ENCODE measurements at places on chromosomes 4 and X.

- DNase-seq, result no peak
Measured at GRCh38 chrX:733961-734360, 103.4 kb downstream of the SHOX start.

- DNase-seq, result no peak
Measured at GRCh38 chrX:19832191-19832965, 55.0 kb downstream of the SH3KBP1 start.

DNA sequence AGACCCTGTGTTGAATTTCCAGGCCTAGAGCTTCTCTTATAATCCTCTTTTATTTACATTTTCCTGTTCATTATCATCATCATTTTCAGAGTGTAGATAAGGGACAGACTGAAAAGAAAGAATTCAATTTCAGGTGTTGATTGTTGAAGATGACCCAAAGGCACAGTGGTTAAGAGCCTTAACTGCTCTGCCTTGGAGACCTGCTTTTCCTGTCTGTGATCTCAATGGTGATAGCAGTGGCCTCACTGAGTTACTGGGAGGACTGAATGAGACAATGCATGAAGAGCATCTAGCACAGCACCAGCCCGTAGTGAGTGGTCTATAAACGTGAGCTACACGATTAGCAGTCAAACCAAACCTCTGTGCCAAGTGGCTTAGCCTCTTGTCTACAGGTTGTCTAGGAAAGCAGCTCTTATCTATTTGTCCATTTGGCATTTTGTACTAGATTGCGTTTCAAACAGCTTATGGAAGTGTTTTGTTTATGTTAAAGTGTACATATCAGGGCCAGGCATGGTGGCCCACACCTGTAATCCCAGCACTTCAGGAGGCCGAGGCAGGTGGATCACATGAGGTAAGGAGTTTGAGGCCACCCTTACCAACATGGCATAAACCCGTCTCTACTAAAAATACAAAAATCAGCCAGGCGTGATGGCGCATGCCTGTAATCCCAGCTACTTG, 41.5 kb downstream of the SETD7 start:
- no peak for DNase-seq

- no peak for DNase-seq
Measured at GRCh38 chr4:104494822-104495559, at the start of gene CXXC4. Gene CXXC4 (minus strand): TSS chr4:104494894. CDS start chr4:104491802, 3,092 bp downstream.

DNA sequence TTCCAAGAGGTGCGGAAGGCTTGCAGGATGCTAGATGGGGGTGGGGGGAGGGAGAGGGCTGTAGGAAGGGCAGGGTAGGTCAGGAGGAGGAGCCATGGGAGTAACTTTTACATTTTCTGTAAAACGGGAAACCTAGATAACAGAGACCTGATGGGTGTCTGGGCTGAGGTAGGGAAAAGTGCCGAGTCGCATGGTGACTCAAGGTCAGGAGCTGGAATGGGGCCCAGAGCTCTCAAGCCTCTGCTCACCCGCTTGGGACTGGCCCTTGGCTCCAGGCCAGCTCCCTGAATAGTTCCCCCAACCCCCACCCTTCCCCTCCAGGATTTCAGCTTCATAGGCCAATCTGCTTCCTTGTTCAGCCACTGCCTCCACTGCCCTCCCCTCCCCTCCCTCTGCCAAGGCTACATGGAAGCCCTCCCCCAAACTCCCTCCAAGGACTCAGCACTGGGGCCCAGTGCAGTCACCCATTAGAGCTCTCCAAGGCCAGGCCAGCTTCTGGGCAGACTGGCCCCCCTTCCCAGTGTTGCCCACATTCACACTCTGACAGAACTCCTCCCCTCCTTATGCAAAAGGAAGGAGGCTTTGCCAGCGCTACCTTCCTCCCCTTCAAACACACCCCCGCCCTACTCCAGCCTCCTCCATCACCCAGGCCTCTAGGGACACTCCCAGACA, 43.6 kb downstream of the TSC22D3 start:
- DNase-seq, result no peak

GRCh38 chrX:29690061-29690460, 525.3 kb upstream of the MAGEB2 start:
- no peak for DNase-seq

- peak; percentile 31 for DNase-seq
Measured at GRCh38 chrX:24838629-24839028, 144.9 kb downstream of the POLA1 start.

GRCh38 chr4:70688795-70689231, 481 bp downstream of the UTP3 start:
- DNase-seq, result peak; percentile 18

GRCh38 chr4:110970642-110971041, 347.8 kb upstream of the PITX2 start:
- no peak for DNase-seq

DNA sequence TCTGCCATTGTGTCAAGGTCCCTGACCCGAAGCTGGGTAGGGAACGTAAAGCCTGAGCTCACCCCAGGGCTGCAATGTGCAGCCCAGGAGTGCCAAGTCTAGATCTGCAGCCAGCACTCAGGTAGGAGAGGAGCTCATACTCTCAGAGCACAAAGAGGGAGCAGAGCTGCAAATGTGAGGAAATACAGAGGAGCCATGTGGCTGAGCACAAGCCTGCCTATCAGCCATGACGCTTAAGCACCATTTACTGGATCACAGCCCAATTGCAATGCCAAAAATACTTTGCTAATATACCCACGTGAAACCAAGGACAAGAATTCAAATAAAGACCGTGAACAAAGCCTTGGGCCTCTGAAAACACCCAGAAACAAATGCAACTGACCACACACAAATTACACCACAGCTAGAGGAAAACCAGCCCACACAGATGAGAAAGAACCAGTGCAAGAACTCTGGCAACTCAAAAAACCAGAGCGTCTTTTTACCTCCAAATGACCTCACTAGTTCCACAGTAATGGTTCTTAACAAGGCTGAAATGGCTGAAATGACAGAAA, 69.0 kb upstream of the HPF1 start:
- DNase-seq, result no peak

DNA sequence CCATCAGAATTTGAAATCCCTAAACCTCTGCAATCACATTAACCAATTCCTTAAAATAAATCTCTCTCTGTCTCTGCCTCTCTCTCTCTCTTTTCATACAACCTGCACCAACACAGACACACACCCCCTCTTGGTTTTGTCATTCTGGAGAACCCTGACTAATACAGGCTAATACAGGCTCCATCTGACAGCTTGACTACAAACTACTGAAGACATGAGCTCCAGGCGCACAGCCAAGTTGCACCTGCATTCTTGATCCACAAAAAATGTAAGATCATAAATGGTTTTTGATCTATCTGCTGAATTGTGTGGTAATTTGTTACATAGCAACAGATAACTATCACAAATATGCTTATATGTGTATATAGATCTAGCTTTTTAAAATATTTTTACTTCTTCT, 2414.2 kb downstream of the PCDH7 start:
- no peak for DNase-seq

- no peak for DNase-seq
Measured at GRCh38 chr4:107710493-107711459, 9.3 kb downstream of the PAPSS1 start.

DNA sequence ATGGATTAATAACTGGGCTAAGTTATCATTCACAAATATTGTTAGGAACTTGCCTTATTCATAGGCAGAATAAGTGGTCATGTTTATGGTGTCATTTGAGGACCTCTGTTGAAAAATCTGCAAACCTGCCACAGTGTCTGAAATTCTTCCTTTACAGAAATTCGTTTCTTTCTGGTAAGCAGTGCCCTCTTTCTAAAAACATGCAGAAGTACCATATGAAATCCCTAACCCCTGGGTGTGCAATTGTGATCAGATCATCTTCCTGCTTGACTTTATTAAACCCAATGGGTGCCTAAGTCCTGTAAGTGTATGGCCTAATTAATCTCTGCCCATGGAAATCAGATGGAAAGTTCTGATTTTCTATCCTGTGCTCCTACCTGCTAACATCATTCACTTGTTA, 4.4 kb upstream of the HTATSF1 start:
- no peak for DNase-seq

DNA sequence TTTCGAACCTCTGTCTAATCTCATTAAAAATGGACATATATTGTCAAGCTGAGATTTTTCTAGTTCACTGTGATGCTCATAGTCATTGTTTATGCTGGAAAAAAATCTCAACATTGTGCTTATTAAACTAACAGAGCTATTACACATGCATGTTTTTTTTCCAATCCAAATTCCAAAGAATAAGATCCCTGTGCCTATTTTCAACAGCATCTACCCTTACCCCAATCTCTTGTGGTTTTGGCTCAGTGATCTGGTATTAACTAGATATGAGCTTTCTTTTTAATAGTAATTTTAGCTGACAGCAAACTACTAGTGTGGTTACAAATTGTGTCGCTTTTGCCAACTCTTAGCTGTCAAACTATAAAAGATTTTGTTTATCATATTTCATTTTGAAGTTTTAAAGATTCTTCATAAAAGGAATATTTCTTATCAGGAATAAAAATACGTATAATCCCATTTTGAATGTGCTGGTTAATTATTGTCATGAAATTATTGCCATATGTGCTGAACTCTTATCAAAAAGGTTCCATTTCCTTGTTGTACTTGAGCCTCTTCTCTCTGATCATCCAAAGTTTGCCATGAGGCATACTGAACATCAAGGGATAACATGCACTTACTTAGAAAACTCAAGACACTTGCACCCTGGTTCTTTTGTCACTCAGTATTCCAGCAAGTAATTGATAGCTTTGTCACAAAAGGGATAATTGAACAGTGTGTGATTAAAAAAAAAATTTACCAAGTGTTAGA, 241.2 kb downstream of the ARHGAP24 start:
- DNase-seq, result no peak

GRCh38 chrX:65034292-65034667, 58.0 kb upstream of the ZC4H2 start:
- DNase-seq, result no peak

GRCh38 chr4:16959305-16959704, 60.9 kb upstream of the LDB2 start:
- no peak for DNase-seq

- DNase-seq, result no peak
Measured at GRCh38 chr4:101192244-101192643, 155.1 kb downstream of the PPP3CA start.

- no peak for DNase-seq
Measured at GRCh38 chrX:134024686-134025377, 39.4 kb upstream of the GPC3 start.

- DNase-seq, result no peak
Measured at GRCh38 chrX:27924261-27924660, 57.0 kb downstream of the DCAF8L1 start.

GRCh38 chr4:53599632-53600031, 8.3 kb upstream of the LNX1 start:
- no peak for DNase-seq

DNA sequence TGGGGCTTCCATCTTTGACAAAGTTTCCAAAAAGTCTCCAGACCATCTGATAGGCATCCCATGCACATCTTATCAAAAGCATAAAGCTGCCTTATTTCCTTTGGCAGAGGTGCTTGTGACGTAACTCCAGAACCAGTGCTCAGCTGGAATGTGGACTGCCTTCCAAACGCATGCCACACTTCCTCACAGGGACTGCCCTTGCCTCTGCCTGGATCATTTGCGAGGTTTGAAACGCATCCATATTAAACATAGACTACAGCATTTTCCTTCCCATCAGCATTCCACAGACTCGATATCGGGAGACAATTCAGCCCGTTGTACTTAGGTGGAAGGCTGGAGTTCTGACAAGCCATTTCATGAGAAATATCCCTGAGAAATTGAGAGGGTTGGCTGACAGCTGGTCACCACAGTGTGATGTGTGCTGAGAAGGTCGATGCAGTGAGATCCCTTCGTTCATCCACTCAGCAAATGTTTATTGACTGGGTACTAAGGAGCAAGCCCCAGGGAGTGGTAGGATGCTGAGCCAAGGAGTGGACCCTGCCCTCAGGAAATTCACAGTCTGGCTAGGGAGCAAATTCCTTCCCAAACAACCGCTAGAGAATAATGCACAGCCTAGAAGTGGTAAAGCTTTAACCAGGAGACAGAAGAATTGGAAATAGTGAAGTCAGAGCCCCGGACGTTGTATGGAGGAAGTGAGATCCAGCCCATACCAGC, 376.0 kb downstream of the BCOR start:
- DNase-seq, result no peak

- no peak for DNase-seq
Measured at GRCh38 chr4:140695483-140695882, 60.7 kb downstream of the TBC1D9 start.

DNA sequence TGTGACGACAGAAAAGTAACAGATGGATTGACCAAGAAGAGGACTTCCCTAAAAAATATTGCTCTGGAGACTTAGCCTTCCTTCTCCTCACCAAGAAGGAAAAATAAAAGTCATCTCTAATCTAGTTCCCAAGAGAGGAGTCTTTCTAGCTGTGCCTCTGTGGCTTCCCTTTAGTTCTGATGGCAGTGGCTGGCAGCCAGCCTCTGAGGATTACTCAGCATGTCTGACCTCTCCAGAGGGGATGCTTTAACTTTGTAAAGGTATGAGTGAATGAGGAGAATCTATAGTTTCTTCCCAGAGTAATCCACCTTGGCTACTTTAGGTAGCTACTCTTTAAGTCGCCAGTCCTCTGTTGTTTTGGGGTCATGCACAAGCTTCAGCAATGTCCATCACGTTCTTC, 163.9 kb upstream of the KIT start:
- DNase-seq, result no peak

- no peak for DNase-seq
Measured at GRCh38 chr4:76665153-76665552, 230.1 kb downstream of the SHROOM3 start.

GRCh38 chrX:135572436-135572835, 52.0 kb downstream of the INTS6L start:
- no peak for DNase-seq

GRCh38 chrX:139905051-139905450, 27.8 kb downstream of the ATP11C start:
- no peak for DNase-seq

GRCh38 chrX:13750204-13750603, 15.7 kb downstream of the OFD1 start:
- no peak for DNase-seq

GRCh38 chrX:39409246-39409917, 608.1 kb downstream of the MID1IP1 start:
- DNase-seq, result no peak

- no peak for DNase-seq
Measured at GRCh38 chr4:39032218-39033085, at the start of gene TMEM156. Gene TMEM156 (minus strand): TSS chr4:39032409. CDS start chr4:39032313, 96 bp downstream.

GRCh38 chrX:134718966-134719317, 60.7 kb upstream of the PLAC1 start:
- DNase-seq, result no peak

GRCh38 chrX:113849408-113849807, 734.5 kb upstream of the HTR2C start:
- DNase-seq, result no peak

All from stimulated activated CD4-positive, alpha-beta T cell treated with anti-CD3 and anti-CD28 coated beads, Interleukin-12 subunit alpha, Interleukin-12 subunit beta, amount 100 ng/mL, for 48 hours (primary cell).